H54 (cell line): ENCODE measurements at places on chromosomes 4 and X.

GRCh38 chr4:52234561-52235440 is 183.7 kb downstream of the SPATA18 start:
- peak; percentile 3 for DNase-seq

DNA sequence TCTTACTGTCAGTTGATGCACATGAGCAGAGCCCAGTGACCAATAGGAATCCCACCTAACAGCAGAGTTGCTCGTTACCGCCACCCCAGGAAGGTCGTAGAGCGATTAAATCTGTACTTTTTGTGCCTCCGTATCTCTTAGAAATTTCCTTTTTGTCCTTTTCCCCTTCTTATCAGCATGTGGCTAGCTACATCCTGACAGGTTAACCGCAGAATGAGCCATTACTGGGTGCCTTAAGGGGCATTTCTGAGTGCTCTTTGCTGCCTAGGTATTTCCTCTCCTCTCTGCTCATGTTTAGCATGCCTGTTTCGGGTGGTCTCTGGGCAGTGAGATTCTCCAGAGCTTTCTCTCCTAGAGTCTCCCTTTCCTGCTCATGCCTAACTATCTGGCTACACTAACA is 530.5 kb downstream of the FAM133A start:
- no peak for DNase-seq

DNA sequence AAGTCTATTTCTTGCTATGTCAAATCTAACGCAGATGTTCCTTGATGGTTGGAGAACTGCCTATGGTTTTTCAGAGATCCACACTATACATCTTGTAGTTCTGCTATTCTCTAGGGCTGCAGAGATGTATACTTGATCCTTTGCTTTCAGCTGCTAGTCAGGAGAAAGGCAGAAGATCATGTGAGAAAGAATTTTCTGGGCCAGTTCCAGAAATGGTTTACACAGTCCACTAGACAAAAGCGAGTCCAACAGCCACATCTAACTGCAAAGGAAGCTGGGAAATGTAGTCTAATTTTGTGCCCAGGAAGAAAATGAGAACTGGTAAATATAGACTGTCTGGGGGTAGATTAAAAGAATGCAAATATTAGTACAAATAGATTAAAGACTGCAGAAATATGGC is 394.3 kb upstream of the SLIT2 start:
- no peak for DNase-seq

GRCh38 chrX:137566746-137567679 is 1.1 kb downstream of the ZIC3 start:
- no peak for DNase-seq

DNA sequence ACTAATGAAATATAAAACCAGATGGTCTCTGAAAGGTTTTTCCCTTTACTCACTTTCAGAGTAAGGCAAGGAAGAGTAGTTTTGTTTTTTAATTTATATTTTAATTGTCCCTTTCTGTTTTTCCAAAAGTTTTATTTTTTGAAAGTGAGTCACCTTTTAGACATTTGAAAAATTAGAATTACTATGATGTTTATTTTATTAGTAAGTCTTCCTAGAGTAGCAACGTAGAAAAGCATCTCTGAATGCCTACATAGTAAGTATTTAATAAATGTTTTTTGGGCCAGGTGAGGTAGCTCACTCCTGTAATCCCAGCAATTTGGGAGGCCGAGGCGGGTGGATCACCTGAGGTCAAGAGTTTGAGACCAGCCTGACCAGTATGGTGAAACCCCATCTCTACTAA is 51.1 kb downstream of the TET2 start:
- DNase-seq = no peak

GRCh38 chr4:11261066-11261850 is 167.4 kb downstream of the HS3ST1 start:
- DNase-seq = no peak

DNA sequence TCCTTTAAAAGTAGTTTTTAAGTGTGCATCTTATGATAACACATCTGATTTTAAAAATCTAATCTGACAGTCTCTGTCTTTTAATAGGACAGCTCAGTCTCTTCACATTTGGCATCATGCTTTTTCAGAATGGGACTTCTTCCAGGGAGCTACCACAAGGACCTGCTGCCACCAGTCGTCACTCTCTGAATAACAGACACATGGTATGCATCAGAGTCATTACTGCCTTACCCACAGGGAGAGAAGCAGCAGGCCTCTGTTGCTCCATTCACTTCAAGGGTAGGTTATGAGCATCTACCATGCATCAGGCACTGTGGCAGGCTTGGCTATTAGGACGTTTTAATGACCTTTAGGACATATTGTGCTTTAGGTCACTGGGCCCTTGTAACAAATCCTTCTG is 50.0 kb upstream of the AFAP1 start:
- DNase-seq = no peak

DNA sequence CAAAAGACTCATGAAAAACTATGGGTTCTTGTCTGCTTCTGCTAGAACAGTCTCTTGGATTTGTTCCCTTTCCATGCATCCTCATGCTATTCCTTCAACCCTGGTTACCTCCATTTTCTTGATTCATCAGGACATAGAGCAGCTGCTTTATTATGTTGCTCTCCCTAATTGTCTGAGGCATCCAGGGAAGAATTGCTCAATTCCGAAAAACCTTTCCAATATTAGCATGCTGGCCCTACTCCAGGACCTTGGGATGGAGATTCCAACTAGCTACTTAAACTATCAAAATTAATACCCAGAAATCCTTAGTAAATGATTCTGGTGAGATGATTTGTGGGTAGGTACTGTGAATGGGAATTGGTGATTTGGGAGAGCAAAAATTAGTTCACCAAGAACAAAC is 56.6 kb upstream of the FAM47B start:
- no peak for DNase-seq

- DNase-seq = peak; percentile 7
These were observed 169.8 kb downstream of the BTC start for GRCh38 chr4:74624351-74625151.

- no peak for DNase-seq
These were observed 53.7 kb upstream of the FAAH2 start for GRCh38 chrX:57232658-57233360.

DNA sequence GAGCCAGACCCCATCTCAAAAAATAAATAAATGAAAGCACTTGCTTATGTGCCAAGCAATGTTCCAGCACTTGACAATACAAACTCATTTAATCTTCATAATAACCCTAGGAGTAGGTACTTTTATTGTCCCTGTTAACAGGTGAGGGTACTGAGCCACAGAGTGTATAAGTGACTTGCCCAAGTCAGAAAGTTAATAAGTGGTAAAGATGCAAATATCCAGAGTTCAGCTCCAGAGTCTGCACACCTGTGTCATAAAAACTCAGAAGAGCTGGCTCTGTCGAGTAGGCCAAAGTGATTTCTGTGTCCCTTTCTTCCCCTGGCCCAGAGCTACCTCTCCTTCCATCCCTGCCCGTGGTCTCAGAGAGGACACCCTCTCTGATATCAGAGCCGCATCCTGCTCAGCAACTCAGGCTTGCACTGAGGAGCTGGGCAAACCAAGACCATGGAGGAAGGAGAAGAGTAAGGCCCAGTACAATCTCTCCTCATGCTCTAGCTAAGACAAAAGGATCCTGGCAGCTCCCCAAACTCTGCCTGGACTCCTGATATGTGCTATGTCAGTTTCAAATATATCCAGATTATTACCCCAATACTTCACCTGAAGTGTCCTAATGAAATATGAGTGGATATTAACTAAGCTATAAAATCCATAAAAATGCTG is 136.3 kb downstream of the HS6ST2 start:
- DNase-seq = no peak

DNA sequence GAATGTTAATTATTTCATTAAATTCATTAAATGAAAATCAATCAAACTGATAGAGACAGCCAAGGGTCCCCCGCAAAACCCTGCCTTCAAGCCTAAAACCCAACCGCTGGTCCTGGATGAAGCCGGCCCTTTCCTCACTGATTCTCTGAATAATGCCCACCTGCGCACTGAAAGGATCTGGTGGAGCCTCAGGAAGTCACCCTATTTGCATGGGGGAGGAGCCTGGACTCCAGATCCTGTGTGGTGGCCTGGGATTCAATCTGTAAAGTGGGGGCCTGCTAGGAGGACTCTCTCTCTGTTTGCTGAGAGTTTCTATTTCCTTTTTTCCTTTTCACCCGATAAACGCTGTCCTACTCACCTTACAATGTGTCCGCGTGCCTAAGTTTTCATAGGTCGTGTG is 97.9 kb upstream of the ADAMTS3 start:
- no peak for DNase-seq

DNA sequence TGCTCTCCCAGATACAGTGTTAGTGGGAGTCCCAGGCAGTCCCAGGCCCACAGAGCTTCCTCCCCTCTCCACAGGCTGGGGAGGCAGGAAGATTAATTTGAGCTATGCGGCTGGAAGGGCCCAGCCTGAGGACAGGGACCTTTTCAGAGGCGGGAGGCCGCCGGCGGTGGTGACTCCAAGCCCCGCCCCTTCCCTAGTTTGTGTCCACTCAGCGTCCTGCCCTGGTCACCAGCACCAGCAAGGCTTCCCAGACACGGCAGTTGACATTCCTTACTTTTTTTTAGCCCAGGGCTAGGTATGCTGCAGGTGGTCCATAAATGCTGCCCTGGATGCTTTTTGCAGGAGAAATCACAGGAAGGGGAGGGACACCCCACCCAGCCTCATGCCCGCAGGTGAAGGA is 67.7 kb upstream of the LRPAP1 start:
- no peak for DNase-seq

DNA sequence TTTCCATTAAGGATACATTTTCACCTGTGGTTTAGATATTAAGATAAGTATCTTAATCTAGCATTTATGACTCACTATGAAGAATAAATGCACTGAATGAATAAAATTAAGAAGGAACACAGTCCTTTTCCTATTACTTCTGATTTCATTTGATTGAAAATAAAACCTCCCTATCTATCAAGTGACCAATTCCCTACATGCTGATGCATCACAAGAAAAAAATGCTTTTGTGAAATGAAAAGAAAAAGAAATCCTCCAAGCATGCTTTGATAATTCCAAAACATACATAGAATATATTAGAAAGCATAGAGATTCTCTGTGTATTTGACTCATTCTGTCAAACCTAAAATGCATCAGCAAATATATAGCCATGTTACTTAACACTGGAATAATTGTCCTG is 37.1 kb downstream of the PCDH10 start:
- DNase-seq = no peak

DNA sequence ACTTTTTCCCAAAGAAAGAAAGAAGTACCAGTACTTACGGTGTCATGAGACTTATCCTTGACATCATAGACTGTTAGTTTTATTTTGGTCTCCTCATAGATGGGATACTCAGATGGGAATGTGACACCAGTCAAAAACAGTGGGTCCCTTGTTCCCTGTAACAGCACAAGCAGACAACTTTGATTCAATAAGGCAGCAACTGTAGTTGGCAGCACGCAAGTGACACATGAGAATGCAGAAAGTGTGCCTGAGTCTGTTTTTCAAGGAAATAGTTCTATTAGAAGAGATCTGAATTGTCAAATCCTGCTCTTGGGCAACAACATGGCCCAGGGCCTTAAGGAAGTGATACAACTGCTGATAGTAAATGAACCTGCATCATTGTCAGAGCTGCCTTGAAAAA is 443.2 kb downstream of the INPP4B start:
- DNase-seq = no peak

GRCh38 chr4:101232074-101232776 is 115.1 kb downstream of the PPP3CA start:
- no peak for DNase-seq

- DNase-seq = no peak
These were observed 66.6 kb downstream of the ING2 start for GRCh38 chr4:183571350-183571941.

- DNase-seq = no peak
These were observed 12.7 kb downstream of the KLHL34 start for GRCh38 chrX:21645431-21645830.

DNA sequence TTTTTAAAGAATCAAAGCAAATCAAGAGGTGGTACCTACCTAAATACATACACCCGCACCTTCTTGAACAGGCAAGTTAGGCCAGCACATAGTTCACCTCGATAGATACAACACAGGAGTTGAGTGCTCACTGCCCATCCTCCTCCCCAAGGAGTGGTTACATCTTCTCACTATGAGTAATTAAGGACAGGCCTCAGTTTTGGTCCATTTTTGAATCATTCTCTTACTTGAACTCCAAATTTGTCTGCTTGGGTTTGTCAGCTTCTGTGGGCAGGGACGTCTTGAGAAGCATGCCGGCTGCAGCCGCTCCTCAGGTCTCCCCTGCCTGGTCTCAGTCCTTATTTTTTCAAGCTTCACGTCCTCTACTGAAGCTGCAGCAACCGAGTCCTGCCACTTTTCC is 190.6 kb upstream of the RBPJ start:
- DNase-seq = no peak

GRCh38 chrX:20988118-20988517 is 386.1 kb upstream of the CNKSR2 start:
- DNase-seq = no peak

DNA sequence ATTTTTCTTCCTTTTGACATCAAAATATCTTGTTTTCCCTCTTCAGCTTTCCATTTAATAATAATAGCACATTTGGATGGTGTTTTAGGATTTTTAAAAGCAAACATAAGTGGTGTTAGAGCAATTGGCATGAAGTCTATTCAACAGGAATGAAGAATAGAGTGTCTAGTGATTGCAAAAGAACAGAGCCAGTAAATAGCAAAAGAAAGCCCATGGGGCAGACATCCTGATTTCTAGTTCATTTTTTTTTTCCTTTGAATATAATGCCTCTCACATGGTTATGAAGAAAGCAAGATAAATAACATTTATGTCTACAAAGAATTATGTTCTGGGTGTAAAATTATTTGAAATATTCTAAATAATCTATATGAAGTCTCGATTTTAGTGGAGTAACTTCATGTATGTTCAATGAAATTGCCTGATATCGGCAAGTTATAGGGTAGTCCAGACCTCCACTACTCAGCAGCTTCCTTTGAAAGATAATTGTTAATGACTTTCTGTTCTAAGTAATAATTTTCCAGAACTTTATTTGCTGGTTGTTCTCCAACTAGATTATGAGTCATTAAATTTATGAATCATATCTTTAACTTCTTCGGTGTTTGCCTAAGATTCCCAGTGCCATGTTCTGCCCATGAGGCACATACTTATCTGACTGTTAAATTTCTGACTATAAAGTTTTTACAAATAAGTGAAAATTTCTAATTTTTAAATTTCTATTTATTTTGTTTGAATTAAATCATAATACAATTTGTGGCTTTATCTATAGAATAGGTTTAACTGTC is 587.9 kb downstream of the TLL1 start:
- DNase-seq = no peak

DNA sequence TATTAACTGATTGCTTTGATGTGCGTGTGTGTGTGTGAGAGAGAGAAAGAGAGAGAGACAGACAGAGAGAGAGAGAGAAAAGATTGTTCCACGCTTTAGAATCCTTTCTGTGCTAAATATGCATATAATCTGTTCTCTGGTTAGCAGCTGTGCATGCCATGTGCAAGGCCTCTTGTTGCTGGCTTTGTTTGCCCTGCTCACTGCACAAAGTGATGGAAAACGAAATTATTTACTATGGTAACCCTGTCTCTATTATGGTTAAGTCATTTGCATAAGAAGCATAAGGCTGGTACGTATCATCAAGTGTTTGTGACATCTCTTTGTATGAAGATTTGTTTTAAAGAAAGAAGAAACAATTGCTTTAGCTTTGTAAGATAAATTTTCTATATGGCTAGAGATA is 190.2 kb upstream of the POF1B start:
- DNase-seq = no peak

GRCh38 chr4:87633243-87633642 is 16.8 kb upstream of the DMP1 start:
- no peak for DNase-seq
